K562 (cell line): ENCODE measurements at places on chromosomes 13 and 19. TPM values are rescaled to one million over a fixed set of nuclear protein-coding genes. Genes with fewer than 3 reads are reported as not detected.

- no peak overlapping the region for H3K27ac ChIP-seq
- H3K27me3 ChIP-seq, result no peaks in the 10 kb centered on the region
- no peak for DNase-seq
- H3K4me1 ChIP-seq, result no peaks in the 10 kb centered on the region
These were observed 83.3 kb downstream of the ERCC5 start for GRCh38 chr13:102928941-102929675.

GRCh38 chr19:6481541-6482342, at the start of gene DENND1C:
Gene DENND1C, minus strand, starts transcription at chr19:6481787. Its CDS starts 92 bp downstream, at chr19:6481695.
- H3K27ac ChIP-seq, result no peak within 1 kb of the TSS
- peak; percentile 76 for DNase-seq
- H3K4me1 ChIP-seq, result no peaks in the 10 kb centered on the region; the same call in 1 of the 3 replicates
- no peaks in the 10 kb centered on the region for H3K27me3 ChIP-seq
- 0 out of 2 replicates have a peak within 1 kb of the TSS, but pooled peaks have one; percentile 3 for H3K4me3 ChIP-seq

GRCh38 chr19:10368101-10368803, 12.1 kb downstream of the TYK2 start:
- H3K4me3 ChIP-seq, result no peak overlapping the region
- DNase-seq, result no peak
- peaks cover 77% of the 10 kb centered on the region for H3K36me3 ChIP-seq
- H3K27me3 ChIP-seq, result no peaks in the 10 kb centered on the region
- H3K27ac ChIP-seq, result no peak overlapping the region
- H3K4me1 ChIP-seq, result peaks cover 4% of the 10 kb centered on the region; the same call in 1 of the 2 replicates

AP1M2 gene
- 0.33 and 0.40 TPM in 2 replicates for total RNA-seq

RTBDN gene
- total RNA-seq, result 0.69 and 2.3 TPM in 2 replicates
